CD8-positive, alpha-beta memory T cell (primary cell): ENCODE measurements at places on chromosomes 16 and 17.

DNA sequence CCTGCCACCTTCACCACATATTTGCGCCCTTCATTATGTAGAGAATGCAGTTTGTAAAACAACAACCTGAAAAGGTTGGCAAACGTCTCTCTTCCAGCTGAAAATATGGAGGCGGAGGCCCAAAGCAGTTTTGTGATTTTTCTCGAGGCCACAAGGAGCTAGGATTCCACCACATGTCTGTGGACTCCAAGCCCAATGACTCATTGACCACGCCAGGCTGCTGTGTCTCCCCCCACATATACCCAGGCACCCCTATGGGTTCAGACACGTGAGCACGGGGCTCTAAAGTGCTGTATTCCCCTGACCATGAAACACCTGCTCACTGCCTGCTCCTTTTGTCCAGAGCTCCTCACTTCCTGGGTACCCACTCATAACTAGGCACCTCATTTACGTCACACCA lies 121.4 kb upstream of the CDH5 start:
- no peak for DNase-seq

DNA sequence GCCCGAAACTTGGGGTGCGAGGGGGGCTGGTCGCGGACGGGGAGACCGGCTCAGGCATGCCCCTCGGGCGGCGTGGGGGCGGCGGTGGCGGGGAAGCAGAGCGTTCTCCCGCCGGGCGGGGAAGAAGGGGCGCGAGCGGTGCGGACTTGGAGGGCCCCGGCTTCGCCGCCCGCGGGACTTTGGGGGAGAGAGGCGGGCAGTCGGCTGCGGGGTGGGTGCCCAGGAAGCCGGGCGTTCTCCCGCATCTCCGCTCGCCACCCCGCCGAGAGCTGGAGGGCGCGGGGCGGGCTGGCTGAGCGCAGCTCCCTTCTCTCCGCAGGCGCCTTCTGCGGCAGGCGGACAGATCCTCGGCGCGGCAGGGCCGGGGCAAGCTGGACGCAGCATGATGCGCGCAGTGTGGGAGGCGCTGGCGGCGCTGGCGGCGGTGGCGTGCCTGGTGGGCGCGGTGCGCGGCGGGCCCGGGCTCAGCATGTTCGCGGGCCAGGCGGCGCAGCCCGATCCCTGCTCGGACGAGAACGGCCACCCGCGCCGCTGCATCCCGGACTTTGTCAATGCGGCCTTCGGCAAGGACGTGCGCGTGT lies 772 bp downstream of the NTN1 start:
- no peak for DNase-seq

DNA sequence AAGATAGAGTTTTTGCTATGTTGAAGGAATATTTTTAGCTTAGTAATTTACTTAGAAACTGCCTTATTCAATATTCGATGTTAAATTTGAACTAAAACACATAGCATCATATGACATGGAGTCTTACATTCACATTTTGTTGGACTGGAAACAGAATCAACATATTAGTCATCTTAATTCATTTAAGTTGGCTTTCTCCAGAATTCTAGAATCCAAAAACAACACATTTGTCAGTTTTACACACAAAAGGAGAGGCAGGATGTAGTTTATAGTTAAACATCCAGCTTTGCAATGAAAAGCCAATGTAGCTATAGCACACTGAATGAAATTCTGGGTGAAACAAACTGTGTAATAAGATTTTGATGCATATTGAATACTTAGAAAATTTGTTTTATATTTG lies 43.3 kb downstream of the WWOX start:
- DNase-seq = no peak

GRCh38 chr16:82302042-82302727 lies 132.2 kb upstream of the MPHOSPH6 start:
- DNase-seq = no peak

- DNase-seq = no peak
These were observed 707 bp upstream of the CACNB1 start for GRCh38 chr17:39198186-39198566.

DNA sequence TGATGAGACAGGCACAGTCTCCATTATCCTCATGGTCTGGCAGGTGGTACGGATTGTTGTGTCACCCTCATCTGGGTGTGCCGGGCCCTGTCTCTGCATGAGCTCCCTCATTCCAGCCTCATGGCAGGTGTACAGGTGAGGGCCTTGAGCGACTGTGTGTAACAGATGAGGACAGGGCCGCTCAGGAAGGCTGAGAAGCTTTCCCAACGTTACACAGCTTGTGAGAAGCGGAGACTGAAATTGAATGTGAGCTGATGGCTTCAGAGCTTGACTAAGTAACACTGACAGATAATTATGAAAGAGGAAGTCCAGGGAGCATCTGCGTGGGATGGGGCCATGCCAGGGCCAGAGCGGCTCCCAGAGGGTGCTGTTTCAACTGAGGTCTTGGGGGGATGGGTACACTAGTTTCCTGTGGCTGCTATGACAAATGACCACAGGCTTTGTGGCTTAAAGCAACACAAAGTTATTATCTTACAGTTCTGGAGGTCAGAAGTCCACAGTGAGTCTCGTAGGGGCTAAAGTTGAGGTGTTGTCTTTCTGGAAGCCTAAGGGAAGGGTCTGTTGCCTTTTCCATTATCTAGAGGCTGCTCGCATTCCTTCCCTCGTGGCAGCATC lies 36.7 kb downstream of the CMIP start:
- DNase-seq = no peak
